Stimulated activated CD8-positive, alpha-beta memory T cell treated with anti-CD3 and anti-CD28 coated beads, Interleukin-4, amount 100 ng/mL, for 4 hours (primary cell): ENCODE measurements at places on chromosomes 7 and 10.

DNA sequence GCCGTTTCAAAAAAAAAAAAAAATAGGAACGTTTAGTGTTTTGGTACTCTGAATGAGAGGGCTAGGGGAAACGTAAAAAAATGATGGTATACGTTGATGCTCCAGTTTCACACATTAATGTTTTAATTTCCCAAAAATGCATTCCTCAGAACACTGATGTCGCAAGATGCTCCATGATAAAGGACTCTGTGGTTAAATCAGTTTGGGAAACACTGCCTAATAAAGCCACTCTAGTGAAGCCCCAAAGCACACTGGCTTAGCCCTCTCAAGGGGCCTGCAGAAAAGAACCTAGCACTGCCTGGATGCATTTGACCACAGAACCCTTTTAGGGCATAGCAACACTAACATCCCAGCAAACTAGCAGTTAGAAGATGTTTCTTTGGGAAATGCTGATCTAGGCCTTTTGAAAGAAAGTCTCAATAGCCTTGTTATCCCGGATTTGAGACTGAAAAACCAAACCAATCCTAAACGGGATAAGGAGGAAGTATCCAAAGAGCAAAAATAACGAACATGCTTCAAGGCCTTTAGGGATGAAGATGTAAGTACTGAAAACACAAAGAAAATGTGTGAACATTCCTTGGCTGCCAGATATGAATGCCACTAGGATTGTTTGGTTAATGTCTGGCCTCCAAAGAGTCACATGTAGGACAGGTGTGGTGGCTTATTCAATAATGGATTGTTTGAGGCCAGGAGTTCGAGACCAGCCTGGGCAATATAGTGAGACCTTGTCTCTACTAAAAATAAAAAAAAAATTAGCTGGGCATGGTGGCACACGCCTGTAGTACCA is 11.0 kb downstream of the DLG5 start:
- DNase-seq, result no peak

DNA sequence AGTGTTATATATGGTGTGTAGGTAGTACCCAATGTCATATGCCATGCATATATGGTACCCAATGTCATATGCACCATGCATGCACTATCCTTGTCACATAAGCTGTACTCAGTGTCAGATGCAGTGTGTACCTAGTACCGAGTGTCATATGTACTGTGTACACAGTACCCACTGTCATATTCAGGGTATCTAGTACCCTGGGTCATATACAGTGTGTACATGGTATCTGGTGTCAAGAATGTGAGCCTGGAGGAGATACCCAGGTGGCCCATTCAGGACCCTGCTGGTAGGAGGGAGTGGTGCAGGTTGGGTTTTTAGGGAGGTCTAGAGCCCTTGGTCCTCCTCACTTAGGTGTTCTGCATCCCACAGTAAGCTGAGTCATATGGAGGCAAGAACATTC is 1.8 kb downstream of the ZMYND11 start:
- no peak for DNase-seq

DNA sequence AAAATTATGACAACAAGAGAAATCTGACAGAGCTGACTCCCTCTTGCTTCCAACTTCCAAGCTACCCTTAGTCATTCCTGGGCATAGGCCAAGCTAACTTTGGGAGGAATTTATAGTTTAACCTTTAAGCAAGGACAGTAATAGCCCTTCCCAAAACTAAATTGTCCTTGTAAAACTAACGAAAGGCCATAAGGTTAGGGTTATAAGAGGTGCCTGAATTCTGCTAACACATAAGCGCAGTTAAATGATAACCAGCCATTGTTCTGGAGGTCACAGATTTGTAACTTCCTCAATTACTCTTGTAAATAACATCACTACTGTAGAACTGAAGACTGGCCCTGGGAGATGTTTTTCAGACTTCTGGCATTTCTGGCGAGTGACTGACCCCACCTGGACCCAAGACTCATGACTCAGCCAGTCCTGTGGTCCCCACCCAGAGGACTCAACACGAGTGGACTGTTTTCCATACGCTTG is 481.2 kb downstream of the KCNMA1 start:
- DNase-seq, result no peak

- DNase-seq, result no peak
Observed at GRCh38 chr7:8436965-8437364, 3.6 kb downstream of the NXPH1 start.
